ENCODE measurements at places on chromosomes 1 and 21.

DNA sequence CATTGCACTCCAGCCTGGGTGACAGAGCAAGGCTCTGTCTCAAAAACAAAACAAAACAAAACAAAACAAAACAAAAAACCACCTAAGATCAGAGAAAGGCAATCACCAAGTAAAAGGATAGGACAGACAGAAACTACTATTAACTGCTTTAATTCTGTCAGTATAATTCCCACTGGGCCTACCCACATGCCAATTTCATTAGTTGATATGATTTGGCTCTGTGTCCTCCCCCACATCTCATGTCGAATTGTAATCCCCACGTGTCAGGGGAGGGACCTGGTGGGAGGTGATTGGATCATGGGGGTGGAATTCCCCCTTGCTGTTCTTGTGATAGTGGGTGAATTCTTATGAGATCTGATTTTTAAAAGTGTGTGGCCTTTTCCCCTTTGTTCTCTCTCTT, 27.2 kb upstream of the CAPZB start:
- no peak for DNase-seq

GRCh38 chr1:192513697-192514096, 61.9 kb upstream of the RGS1 start:
- no peak for DNase-seq

- no peak for DNase-seq
Measured at GRCh38 chr1:77540501-77541161, 141.8 kb downstream of the ZZZ3 start.

DNA sequence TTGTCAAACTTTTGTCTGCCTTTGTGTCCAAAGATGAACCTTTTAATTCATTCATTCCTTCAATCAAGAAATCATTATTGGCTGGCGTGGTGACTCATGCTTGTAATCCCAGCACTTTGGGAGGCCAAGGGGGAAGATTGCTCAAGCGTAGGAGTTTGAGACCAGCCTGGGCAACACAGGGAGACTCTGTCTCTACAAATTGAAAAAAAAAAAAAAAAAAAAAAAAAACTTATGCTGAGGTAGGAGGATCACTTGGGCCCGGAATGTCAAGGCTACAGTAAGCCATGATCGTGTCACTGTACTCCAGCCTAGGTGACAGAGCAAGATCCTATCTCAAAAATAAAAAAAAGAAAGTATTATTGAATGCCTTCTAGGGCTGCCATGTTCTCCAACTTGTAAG, 51.3 kb upstream of the CXADR start:
- no peak for DNase-seq

DNA sequence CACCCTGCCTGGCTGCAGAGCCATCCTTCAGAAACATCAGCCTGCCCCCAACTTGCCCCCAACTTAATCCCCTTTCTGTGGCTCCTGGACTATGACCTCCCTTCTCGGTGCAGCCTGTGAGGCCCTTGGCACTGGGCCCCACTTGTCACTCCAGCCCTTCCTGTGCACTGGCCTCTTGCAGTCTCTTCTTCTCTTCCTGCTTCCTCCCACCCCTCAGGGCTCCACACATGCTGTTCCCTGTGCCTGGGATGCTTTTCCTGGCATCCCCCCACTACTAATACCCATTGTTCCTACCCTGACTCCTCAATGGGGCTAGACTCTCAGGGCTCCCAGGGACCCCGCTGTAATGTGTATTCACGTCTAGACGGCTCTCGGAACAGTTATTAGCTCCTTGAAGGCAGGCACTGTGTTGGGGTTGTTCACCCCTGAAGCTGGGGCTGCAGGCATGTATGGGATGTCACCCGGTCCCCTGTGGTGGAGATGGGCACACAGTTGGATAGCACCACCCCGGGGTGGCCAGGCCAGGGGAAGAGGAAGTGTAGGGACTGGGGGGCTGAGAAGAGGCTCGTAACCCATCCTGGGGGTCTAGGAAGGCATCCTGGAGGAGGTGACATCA, 4.5 kb downstream of the LDLRAD1 start:
- no peak for DNase-seq

GRCh38 chr1:43935711-43936427, 2.3 kb downstream of the ARTN start:
- DNase-seq, result no peak

DNA sequence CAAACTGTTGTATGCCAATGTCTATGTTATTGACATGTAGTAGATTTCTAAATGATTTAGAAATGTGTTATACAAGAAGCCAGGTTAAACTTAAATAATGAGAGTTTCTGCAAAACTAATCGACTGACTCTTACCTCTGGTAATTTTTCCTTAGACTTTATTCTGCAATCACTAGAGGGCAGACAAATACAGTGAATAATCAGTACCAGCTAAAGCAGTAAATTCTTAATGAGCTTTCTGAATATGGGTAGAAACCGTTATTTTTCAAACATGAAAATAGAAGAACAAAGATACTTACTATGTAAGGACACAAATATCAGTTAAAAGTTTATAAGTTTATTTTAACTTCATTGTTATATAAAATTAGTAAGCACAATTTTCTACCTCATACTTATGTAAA, 97.9 kb upstream of the RGS1 start:
- no peak for DNase-seq

- no peak for DNase-seq
Measured at GRCh38 chr1:99623554-99623953, 22.4 kb upstream of the PALMD start.

- DNase-seq, result no peak
Measured at GRCh38 chr1:30129001-30129408, 594.4 kb downstream of the MATN1 start.

GRCh38 chr1:90114521-90115141, 119.7 kb downstream of the ZNF326 start:
- peak; percentile 55 for DNase-seq

- no peak for DNase-seq
Measured at GRCh38 chr1:111603979-111604378, 15.6 kb upstream of the RAP1A start.

DNA sequence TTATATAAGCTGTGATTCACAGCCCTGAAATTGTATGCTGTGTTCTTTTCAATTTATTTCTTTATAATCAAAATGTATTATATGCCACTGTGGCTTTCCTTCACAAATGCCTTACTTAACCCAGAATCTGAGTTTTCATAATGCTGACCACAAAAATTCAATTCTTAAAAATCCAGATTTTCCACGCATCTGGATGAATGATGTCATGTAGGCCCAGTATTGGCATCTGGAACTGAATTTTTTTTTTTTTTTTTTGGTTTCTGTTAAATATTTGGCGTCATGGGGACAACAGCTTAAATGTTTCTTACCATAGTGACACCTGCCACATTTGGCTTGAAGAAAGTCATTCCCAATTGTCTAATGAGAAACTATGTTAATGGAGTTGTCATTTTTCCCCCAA, 296.8 kb downstream of the TM2D1 start:
- DNase-seq, result no peak
